8988T (cell line): ENCODE measurements at places on chromosomes 3 and 15.

DNA sequence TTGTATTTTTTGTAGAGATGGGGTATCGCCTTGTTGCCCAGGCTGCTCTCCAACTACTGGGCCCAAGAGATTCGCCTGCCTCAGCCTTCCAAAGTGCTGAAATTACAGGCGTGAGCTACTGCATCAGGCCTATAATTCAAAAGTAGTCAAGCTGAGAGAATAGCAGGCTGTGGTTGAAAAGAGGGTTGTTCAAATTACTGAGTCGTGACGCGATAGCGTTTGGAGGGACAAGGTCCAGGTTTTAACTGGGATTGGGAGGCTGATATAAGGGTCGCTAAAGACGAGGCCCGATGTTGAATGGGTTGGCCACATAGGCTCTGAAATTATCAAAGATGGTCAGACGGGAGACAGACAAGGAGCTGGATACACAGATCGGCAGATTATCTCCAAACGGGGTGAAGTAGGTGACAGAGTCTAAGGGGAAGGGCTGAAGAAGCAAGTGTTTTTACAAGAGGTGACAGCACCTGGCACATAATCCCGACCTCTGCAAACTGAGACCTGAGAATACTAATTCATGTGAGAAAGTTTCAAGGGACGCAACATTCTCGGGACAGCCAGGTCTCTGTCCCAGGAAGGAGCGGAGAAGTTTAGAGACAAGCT lies 759 bp upstream of the ARID3B start:
- no peak for DNase-seq

- DNase-seq = no peak
Measured at GRCh38 chr3:51888463-51889105, 13.2 kb upstream of the IQCF5 start.

- no peak for DNase-seq
Measured at GRCh38 chr15:71572452-71573053, 237.8 kb upstream of the NR2E3 start.

DNA sequence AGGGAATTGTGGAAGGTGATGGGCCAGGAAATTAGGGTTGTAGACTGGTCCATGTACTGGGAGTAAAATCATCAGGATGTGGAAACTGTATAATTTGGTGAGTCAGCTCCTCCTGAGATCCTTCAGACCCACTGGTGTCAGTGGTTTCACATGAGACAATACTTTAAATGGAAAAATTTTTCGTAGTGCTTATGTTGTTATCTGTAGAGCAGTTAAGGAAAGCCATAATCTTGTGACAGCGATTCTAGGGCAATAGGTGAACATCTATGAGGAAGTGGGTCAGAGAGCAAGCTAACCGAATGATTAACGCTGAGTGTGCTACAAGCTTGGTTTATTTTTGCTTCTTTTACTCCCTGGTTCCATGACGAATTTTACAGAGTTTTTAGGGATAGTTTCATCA lies 200.6 kb downstream of the CADM2 start:
- no peak for DNase-seq

- DNase-seq = no peak
Measured at GRCh38 chr3:72393455-72393854, 454.8 kb downstream of the SHQ1 start.

DNA sequence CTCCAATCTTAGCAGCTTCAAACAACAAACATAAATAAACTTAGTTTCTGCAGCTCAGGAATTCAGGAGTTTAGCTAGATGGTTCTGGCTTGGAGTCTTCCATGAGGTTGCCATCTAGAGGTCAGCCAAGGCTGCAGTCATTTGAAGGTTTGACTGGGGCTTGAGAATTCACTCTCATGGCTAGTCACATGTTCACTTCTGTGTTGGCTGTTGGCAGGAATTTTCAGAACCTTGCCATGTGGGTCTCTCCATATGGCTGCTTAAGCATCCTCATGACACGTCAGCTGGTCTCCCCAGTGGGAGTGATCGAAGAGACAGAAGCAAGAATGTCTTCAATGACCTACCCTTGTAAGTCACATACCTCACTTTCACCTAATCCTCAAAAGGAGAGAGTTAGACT lies 269.2 kb upstream of the CNTN3 start:
- DNase-seq = no peak

DNA sequence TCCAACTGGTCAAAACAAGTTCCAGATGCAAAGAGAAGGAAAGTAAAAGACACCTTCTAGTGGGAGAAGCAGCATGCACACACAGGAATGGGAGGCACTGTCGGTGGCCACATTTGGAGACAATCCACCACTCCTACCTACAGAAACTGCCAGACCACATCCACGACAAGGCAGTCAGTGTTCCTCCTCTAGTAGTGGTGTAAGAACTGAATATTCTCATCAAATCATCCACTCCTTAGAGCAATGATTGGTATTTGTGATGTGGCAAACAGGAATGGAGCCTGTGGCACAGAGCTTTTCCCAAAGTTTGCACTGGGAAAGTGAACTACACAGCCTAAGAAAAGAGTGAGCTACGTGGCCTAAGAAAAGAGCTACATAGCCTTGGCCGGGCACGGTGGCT lies 5.1 kb upstream of the SPINT1 start:
- no peak for DNase-seq

- DNase-seq = no peak
Measured at GRCh38 chr3:53131096-53131495, 861 bp upstream of the RFT1 start.

GRCh38 chr3:76212679-76213078 lies 427.3 kb upstream of the ZNF717 start:
- no peak for DNase-seq

GRCh38 chr3:189845069-189845468 lies 213.9 kb downstream of the TP63 start:
- no peak for DNase-seq

GRCh38 chr15:52331490-52332240 lies 36.1 kb upstream of the MYO5C start:
- DNase-seq = no peak

- DNase-seq = peak; percentile 56
Measured at GRCh38 chr3:46946856-46947545, 29.5 kb downstream of the CCDC12 start.

DNA sequence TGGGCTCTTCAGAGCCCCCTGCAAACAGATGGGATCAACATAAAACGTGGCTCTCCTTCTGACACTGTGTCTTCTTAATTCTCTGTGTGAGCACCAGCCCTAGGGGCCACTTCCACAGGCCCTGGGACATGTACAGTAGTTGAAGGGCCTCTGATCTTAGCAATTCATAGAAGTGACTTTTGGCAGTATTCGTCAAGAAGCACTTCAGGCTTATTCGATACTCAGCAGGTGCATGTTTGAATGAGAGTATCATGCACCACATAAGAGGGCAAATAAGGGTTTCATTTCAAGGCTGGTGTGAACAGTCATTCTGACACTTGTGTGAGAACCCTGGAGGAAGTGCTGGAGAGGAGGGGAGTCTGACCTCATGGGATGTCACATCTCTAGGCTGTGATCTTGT lies 113.9 kb downstream of the GABRG3 start:
- no peak for DNase-seq

GRCh38 chr3:127835993-127836882 lies 13.9 kb upstream of the MGLL start:
- no peak for DNase-seq

- no peak for DNase-seq
Measured at GRCh38 chr15:64144565-64145281, 6.8 kb upstream of the SNX22 start.

GRCh38 chr3:53083521-53083920 lies 37.6 kb upstream of the SFMBT1 start:
- no peak for DNase-seq

DNA sequence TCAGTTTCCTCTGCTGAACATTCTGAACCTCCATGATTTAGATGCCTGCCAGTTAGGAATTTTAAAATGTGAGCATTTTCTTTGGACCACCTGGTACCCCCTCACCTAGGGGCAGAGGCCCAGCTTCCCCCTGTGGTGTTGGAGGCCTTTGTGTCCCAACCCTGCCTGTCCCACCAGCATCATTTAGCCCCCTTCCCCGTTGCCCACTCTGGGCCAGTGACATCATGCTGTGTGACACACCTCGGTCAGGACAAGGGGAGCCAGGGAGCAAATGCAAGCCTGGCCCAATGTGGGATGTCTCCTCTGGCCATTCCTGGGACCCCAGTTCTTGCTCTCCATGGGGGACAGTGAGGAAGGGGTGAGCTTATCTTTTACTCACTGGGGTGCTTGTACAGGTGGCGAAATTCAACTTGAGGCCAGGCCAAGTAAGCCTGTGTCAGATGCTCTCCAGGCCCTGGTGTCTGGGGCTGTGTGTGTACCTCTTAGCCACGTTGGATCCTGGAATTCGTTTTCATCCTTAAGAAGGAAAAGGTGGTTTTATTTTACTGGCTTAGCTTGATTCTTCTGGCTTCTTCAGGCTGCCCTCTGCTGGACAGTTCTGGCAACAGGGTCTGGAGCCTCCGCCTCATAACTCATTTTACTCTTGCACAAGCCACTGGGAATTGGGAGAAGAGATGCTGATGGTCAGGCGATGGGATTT lies 49.7 kb upstream of the MYZAP start:
- peak; percentile 29 for DNase-seq

DNA sequence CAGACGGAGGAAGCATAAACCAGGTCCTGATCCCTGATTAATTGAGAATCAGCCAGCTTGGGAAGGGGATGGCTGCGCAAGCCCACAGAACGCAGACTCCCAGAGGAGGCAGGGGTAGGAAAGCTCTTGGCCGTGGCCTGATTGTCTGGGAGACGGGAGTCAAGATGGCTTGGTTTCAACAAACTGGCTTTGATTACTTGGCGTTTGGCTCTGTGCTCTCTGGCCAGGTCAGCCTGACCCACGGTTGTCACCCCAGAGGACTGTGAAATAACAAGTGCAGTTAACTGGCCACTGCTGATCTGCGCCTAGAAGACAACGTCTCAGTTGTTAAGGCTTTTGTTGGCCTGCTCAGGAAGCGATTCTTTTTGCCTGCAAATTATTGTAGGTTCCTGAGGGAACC lies 387.0 kb upstream of the PROK2 start:
- DNase-seq = no peak

DNA sequence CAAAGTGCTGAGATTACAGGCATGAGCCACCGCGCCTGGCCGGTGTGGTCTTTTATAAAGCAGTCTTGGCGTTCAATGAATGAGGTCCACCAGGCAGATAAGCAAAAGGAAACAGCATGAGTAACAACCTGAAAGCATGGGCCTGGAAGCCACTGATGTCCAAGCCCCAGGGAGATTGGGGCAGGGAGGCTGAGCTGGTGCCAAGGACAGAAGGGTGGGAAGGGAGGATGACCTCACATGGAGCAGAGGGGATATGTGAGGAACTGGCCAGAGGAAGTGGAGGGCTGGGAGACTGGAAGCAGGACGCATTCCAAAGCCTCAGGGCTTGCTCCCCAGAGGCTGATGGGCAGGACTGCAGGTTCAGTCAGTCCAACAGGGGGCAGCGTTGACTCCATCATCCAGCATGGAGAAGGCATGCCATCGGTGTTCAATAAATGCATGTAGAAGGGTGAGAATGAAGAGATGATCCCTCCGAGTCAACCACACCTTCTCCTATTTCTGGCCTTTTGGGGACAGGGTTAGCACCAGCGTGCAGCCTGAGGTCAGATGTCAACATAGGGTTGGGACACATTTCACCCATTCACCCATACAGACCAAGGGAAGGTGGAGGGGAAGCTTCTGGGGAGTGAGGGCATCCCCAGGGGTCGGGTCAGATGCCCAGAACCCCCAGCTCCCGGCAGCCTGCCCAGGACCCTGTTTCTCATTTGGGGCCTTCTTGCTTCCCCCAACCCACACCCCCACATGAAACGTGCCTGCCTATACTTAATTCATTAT lies 14.8 kb downstream of the MYL3 start:
- peak; percentile 81 for DNase-seq
